ENCODE measurements at places on chromosomes 2 and 18.

DNA sequence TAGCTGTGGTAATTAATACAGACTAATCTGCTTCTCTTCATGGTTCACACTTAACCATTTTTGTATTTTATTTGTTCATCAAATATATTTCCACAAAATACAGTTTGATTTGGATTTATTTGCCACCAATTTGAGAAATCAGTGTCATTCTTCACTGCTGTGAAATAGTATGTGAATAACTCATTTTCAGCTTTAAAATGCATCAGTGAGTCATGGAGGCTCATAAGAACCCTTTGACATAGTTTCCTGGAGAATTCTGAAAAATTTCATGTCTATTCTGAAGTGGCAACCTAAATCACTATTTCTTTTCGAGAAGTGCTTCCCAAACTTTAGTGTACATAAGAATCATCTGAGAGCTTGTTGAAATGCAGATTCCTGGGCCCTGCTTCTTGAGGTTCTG lies 1026.7 kb upstream of the ACVR2A start:
- DNase-seq = no peak

- DNase-seq = no peak
Observed at GRCh38 chr2:161703863-161704262, 79.6 kb downstream of the SLC4A10 start.

- no peak for DNase-seq
Observed at GRCh38 chr2:112881217-112881985, 29.6 kb upstream of the IL37 start.

GRCh38 chr2:202479610-202480009 lies 103.5 kb downstream of the BMPR2 start:
- no peak for DNase-seq

DNA sequence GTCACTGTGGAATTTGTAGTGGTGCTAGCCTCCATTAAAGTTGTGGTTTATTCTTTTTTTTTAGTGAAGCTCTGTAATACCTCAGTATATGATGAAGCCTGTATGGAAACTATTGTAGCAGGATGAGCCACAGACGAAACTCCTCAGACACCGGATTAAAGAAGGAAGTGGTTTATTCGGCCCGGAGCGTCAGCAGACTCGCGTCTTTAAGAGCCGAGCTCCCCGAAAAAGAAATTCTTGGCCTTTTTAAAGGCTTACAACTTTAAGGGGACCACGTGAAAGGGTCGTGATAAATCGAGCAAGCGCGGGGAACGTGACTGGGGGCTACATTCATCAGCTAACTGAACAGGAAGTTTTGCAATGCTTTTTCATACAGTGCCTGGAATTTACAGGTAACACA lies 8.1 kb upstream of the CCL20 start:
- no peak for DNase-seq

DNA sequence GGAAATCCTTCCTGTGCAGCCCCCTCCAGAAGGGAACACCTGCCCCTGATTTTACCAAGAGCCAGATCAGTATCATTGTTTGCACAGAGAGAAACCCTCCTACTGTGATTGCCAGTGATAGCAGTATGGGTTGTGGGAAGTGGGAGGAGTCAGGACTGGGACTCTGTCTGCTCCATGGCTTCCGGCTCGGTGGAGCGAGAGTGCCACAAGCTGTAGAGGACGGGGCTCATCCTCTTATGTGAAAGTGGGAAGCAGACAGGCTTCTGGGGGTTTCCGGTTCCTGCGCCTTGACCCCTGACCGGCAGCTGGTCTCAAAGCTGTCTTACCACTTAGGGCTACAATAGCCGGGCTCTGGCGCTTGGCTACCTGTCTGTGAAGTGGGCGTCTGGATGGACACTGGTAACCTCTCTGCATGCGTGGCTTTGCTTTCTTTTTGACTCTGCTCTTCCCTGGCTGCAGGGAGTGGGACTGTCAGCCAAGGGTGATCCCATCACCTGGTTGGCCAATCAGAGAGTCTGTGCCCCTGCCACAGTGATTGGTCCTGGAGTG lies 79.7 kb downstream of the BCL2L11 start:
- no peak for DNase-seq

DNA sequence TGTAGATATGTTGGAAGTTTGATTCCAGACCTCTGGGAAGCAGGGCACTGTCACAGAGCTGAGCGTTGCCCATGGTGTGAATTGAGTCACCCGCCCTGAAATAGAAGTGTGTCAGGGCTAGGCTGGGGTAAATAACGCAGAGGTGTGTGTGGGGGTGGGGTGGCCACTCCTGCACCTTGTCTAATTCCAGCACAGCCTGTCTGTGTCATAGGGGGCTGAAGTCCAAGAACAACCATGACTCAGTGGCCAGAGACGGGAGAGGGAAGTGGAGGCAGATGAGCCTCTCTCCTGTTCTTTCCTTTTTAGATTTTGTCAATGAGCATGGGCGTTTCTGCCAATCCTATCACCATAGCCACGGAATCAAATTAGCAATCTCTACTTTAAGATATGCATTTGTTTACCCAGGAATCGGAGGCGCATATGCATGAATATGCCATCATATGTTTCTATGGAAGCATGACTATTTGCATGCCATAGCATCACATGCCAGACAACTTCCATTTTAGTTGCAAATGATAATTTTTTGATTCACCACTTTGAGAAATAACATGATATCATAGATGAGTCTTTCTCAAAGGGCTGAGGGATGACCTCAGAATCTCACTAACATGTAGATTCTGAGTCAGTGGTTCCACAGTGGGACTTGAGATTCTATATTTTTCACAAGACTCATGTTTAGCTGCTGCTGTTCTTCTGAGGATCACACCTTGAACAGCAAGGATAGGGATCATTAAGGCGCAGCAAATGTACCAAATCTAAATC lies 852.9 kb downstream of the DCDC2C start:
- DNase-seq = no peak
